ENCODE measurements at places on chromosomes 7 and 10.
A peak's percentile ranks its signal among the peaks of the same experiment; 100 is the strongest.

GRCh38 chr10:43263551-43264343 lies 3.1 kb downstream of the RASGEF1A start:
- no peak for DNase-seq

GRCh38 chr7:111753968-111754367 lies 191.7 kb upstream of the IMMP2L start:
- no peak for DNase-seq

DNA sequence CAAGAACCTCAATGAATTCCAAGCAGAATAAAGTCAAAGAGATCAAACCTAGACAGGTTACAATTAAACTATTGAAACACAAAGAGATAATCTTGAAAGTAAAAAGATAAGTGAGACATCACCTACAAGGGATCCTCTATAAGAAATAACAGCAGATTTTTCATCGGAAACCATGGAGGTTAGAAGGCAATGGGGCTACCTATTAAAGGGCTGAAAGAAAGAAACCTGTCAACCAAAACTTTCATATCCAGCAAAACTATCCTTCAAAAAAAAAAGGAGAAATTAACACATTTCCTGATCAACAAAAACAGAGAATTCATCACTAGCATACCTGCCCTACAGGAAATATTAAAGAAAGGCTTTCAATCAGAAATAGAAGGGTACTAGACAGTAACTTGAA lies 244.9 kb downstream of the ARHGAP12 start:
- DNase-seq: no peak

DNA sequence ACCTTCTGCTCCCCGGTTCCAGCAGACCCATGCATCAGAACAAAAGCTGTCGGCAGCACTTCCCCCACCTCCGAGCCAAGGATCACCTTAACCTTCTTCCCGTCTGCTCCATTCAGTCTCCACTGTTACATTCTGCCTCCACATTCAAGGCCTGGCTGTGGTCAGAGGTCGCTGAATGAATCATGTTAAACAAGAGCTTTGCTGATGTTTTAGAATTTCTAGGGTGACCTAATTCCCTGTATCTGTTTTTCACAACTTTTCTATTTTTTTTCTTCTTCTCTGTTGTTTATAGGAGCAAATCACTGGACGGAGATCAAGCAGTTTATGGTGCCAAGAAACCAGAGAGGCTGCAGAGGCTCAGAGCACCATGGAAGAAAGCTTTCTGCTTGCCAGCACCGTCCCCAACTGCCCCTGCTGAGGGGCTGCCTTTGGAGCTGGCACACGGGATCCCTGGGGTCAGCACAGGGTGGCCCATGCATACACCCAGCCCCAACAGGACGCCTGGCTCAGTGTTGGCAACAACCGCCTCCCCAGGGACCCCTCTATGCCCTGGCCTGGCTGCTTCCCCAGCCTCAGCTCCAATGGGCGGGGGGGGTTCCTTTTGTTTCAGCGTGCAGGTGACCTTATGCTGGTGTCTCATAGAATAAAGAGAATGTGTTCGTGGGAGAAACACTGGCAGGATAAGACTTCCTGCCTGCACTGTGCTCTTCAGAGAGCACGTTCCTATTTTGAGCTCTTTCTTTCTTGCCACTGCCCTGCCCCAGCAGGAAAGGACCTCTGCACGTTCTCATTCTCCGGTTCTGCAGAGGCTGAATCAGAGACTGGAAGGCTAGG lies 182.7 kb upstream of the LYZL2 start:
- peak; percentile 45 for DNase-seq

GRCh38 chr7:44439926-44440325 lies 50.5 kb downstream of the NUDCD3 start:
- DNase-seq: no peak

- peak; percentile 19 for DNase-seq
Measured at GRCh38 chr10:16905320-16905719, 88.1 kb upstream of the RSU1 start.

GRCh38 chr7:50151001-50151400 lies 58.0 kb upstream of the ZPBP start:
- no peak for DNase-seq

DNA sequence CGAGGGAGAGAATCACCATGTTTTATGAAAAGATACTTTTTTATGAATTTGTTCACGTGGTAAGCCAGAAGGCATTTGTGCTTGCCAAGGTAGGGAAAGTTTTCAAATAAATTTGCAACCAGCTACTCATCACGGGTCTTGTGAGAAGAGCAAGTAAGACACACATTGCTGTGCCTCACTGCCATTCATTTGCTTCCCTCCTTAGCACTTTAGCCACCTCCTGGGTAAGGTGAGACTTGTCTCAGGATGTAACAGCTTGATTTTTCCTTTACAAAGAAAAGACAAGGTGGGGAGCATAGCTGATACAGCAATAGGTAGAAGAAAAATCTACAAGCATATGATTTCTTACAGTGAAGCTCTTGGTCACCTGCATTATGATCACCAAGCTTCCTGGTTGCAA lies 342.4 kb upstream of the GRM3 start:
- DNase-seq: no peak

GRCh38 chr7:107998150-107998549 lies 4.8 kb downstream of the LAMB1 start:
- DNase-seq: no peak

DNA sequence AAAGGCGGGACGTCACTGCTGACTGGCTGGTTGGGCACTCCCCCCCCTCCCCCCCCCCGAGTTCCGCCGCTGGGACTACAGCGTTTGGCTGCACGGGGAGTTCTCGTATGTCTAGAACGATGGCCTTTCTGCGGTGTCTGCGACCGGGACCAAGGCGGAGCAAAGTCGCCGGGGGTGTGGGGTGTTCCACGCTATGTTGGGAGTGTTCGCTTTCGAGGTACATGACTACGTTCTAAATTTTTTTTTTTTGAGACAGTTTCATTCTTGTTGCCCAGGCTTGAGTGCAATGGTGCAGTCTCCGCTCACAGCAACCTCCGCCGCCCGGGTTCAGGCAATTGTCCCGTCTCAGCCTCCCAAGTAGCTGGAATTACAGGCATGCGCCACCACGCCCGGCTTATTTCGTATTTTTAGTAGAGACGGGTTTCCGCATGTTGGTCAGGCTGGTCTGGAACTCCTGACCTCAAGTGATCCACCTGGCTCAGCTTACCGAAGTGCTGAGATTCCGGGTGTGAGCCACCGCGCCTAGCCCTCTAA lies 573 bp upstream of the IDI1 start:
- DNase-seq: no peak

GRCh38 chr7:64997164-64997908 lies 6.5 kb upstream of the ZNF117 start:
- no peak for DNase-seq

GRCh38 chr7:38858259-38858884 lies 50.6 kb downstream of the VPS41 start:
- peak; percentile 63 for DNase-seq

DNA sequence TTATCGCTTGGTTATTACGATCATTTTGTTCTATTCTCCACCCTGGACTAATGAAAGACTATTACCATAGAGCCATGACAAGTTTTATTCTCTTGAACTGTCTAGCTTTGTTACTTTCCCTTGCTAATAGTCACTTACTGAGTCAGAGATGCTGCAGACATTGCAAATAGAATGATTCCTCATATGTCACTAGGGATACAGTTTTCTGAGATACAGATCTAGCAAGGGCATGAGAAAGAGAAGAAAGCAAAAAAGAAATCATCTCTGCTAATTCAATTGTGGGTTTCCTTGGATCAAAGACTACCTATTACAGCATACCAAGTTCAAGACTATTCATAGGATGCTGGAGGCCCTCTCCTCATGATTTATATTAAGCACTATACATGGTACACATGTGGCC lies 204.3 kb downstream of the MBL2 start:
- DNase-seq: peak; percentile 34

GRCh38 chr10:131083915-131084790 lies 227.4 kb downstream of the TCERG1L start:
- no peak for DNase-seq

DNA sequence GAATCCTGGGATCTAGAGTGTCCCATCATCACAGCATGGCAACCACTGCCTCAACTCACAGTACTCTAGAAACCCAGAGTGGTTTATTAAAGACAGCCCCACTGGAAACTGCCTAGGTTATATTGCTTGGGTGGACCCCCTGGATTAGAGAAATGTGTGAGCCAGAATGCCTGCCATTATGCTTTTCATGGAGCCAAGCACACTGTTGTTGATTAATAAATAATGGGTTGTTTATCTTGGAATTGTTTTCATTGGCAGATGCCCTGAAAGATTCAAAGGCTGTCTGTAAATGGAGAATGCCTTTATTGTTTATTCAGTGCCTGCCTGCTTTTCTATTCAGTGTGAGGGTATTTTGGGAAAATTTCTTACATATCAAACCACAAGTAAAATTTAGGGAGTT lies 52.1 kb downstream of the GNAI1 start:
- DNase-seq: no peak

GRCh38 chr7:123749537-123749857 lies 694 bp upstream of the WASL start:
- DNase-seq: peak; percentile 73

- DNase-seq: no peak
Measured at GRCh38 chr7:106692450-106693051, 31.6 kb upstream of the CCDC71L start.
